ENCODE measurements at places on chromosomes 13 and 19. TPM values are rescaled to one million over a fixed set of nuclear protein-coding genes. Genes with fewer than 3 reads are reported as not detected.
A peak's percentile ranks its signal among the peaks of the same experiment; 100 is the strongest.

Gene SIGLEC7
- not detected for total RNA-seq

- peaks cover 12% of the 10 kb centered on the region for H3K4me1 ChIP-seq
- no peak overlapping the region for H3K27ac ChIP-seq
- no peaks in the 10 kb centered on the region for H3K36me3 ChIP-seq
- DNase-seq = peak; percentile 16
- H3K27me3 ChIP-seq = peaks cover 44% of the 10 kb centered on the region
Measured at GRCh38 chr19:7366701-7367420, 18.1 kb downstream of the ARHGEF18 start.

GRCh38 chr19:41784312-41784711, 12.1 kb upstream of the CEACAM3 start:
- peaks cover 40% of the 10 kb centered on the region for H3K27me3 ChIP-seq
- no peak overlapping the region for H3K4me3 ChIP-seq
- no peaks in the 10 kb centered on the region for H3K4me1 ChIP-seq
- no peak for DNase-seq

Gene SIGLEC12
- not detected for total RNA-seq

Gene ZNF180
- 6.6 TPM for total RNA-seq

Gene CEACAM20
- not detected for total RNA-seq

- H3K4me1 ChIP-seq = peaks cover 10% of the 10 kb centered on the region
- peak overlapping the region; percentile 85 for H3K4me3 ChIP-seq
- DNase-seq = peak; percentile 35
Measured at GRCh38 chr13:51814825-51815650, 11.1 kb upstream of the DHRS12 start.

DNA sequence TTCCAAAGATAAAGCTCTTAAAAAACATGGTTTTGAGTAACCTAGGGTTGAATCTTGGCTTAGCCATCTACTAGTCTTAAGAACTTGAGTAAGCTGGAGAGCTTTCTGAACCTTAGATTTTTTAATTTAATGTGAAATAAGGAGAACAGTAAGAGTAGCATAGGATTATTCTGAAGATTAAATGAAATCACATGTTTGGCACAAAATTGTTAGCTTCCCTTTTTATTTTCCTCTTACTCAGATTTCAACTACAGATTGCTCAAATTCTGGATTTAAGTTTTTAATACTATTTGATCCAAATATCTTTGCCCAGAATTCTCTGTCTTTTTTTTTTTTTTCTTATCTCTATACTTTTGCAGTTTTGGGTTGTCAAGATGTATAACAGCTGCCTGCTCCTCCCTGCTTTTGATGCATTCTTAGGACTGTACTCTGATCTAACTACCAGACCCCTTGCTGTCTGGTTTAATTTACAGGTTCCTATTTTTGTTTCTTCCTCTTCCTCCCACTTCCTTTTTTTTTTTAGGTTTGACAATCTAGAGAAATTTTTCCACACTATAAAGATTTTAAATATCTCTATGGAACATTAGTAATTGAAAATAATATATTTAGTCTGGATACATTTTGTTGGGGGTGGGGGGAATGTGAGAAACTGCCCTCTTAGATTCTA, 12.3 kb downstream of the POMP start:
- no peak for DNase-seq
- H3K4me3 ChIP-seq = no peak overlapping the region
- no peaks in the 10 kb centered on the region for H3K4me1 ChIP-seq
- H3K27ac ChIP-seq = no peak overlapping the region

- peak overlapping the region; percentile 82 for H3K4me3 ChIP-seq
- peak overlapping the region; percentile 97 for H3K27ac ChIP-seq
- H3K36me3 ChIP-seq = no peaks in the 10 kb centered on the region
- peaks cover 31% of the 10 kb centered on the region for H3K4me1 ChIP-seq
- no peaks in the 10 kb centered on the region for H3K27me3 ChIP-seq
Measured at GRCh38 chr13:59458908-59459579, 704.7 kb downstream of the DIAPH3 start.

Gene ZNF471
- 2.3 TPM for total RNA-seq

DNA sequence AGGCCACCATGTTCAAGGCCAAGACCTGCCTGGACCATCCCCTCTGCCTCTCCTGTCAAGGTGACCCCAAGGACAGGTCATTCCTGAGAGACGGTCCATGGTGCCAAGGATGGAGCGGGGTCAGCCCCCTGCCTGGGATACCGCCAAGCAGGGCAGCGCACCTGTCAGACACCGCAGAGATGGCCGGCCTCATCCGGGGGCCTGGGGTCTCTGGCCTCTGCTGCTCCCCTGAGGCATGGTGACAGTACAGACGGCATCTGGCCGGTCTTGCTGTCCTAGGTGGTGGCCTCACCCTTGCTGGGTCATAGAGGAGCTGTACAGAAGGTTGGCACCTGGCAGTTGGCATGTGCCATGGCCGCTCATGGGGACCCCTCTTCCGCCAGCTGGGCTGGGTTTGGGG, 11.1 kb downstream of the DDA1 start:
- H3K36me3 ChIP-seq = peaks cover 13% of the 10 kb centered on the region
- H3K27me3 ChIP-seq = peaks cover 2% of the 10 kb centered on the region
- peaks cover 9% of the 10 kb centered on the region for H3K4me1 ChIP-seq
- H3K27ac ChIP-seq = no peak overlapping the region
- no peak for DNase-seq

GRCh38 chr13:111474136-111475002, 153.9 kb downstream of the TEX29 start:
- no peak overlapping the region for H3K4me3 ChIP-seq
- no peak overlapping the region for H3K27ac ChIP-seq
- peaks cover 14% of the 10 kb centered on the region for H3K27me3 ChIP-seq
- DNase-seq = peak; percentile 53
- no peaks in the 10 kb centered on the region for H3K36me3 ChIP-seq
- H3K4me1 ChIP-seq = no peaks in the 10 kb centered on the region

DNA sequence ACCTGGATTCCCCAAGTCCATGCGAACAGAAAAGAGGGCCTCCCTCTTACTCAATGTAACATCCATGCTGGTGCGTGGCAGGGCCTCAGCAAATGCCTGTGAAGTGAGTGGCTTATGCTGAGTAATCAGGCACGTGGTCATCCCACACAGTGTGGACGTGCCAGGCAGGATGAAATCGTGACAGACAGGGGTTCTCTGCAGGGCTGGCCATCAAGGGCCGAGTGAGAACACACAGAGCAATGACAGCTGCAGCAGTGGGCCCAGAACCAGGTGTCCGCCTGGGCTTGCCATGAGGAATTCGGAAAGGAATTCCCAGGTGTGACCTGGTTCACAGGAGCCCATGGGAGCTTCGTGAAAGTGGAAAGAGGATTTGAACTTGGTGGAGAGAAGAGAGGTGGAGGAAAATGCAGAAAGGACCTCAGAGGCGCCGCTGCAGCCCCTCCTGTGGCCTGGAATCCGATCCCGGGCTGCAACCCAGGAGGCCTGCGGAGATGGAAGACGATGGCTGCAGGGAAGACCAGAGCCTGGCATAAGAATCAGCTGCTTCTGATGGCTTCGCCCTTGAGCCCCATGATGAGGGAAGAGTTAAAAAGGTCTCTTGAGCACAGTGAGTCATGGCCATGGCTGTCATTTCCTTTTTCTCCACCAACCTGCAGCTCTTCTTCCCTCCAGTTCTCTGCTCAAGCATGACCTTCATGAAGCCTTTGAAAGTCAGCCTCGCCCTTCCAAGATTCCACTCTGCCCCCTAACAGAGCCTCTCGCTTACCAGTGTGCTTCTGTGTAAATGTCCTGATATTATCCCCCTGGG, 34.6 kb upstream of the SOX1 start:
- H3K4me1 ChIP-seq = peaks cover 11% of the 10 kb centered on the region
- H3K27ac ChIP-seq = peak overlapping the region; percentile 43
- no peak overlapping the region for H3K4me3 ChIP-seq
- no peaks in the 10 kb centered on the region for H3K27me3 ChIP-seq
- peak; percentile 25 for DNase-seq
- H3K36me3 ChIP-seq = peaks cover 14% of the 10 kb centered on the region

DNA sequence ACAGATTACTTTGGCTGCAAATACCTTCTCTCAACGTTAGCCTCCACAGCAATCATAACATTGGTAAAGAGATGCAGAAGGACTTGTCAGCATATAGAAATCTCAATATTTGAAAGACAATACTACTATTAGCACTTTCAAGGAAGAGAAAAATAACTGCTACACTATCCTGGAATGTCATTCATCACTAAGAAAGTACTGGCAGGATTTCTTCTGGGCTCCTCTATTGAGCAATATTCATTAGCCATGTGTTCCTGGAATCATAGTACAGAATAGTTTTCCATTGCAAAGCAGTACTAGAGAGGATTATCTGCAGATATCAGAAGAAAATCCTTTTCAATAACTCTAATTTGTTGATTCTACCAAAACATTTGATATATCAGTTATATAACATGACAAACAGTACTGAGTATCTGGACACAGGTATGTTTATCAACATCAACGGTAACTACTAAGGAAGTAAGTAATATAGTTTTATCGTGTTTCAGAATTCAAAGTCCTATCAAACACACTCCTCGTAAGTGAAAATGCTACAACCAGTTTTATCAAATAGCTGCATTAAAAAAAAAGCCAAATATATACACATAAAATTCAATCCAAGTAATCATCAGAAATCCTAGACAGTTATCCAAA, 27.3 kb downstream of the INTS6 start:
- H3K36me3 ChIP-seq = peaks cover 27% of the 10 kb centered on the region
- H3K27me3 ChIP-seq = no peaks in the 10 kb centered on the region
- peak; percentile 42 for DNase-seq
- H3K4me1 ChIP-seq = peaks cover 56% of the 10 kb centered on the region
- H3K27ac ChIP-seq = no peak overlapping the region

DNA sequence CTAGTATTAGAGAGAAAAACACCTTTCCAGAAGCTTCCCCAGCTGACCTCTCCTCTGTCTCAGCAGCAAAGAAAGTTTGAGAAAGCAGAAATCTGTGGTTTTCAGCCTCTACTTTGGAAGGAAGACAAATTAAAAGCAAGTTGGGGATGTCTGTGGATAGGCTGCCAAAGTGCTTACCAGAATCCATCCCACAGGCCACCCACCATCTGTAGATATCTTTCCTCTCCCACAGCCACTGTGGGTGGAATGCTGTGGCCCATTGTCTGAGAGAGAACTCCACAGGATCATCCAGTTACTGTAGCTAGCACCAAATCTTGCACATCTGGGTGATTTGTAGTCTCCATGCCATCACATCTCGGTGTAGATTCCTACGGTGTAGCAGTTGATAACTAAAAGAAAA, 133.5 kb downstream of the DNAJC15 start:
- H3K36me3 ChIP-seq = no peaks in the 10 kb centered on the region
- no peak for DNase-seq
- no peaks in the 10 kb centered on the region for H3K27me3 ChIP-seq
- no peak overlapping the region for H3K27ac ChIP-seq
- peaks cover 58% of the 10 kb centered on the region for H3K4me1 ChIP-seq
- H3K4me3 ChIP-seq = no peak overlapping the region

GRCh38 chr19:2139385-2140137, 11.8 kb downstream of the AP3D1 start:
- no peak overlapping the region for H3K4me3 ChIP-seq
- peaks cover 9% of the 10 kb centered on the region for H3K36me3 ChIP-seq
- no peak for DNase-seq
- H3K4me1 ChIP-seq = no peaks in the 10 kb centered on the region
- H3K27me3 ChIP-seq = peaks cover 2% of the 10 kb centered on the region

DNA sequence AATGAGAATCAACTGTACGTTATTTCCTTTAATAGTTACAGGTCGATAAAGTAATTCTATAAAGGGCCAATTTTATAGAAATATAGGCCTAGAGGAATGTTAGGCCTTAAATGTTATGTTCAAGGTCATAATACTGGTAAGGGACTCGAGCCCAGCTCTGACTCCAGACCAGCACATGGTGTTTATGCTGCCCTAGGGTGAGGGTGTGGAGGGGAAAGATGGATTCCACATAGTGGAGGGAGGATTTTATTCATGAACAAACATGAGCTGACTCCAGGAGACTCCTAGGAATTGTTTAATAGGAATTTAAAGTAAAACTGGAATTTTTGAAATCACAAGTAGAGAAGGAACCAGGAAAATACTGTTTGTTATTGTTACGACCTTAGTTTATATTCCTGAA, 139.9 kb downstream of the LACC1 start:
- H3K27me3 ChIP-seq = peaks cover 17% of the 10 kb centered on the region
- no peak overlapping the region for H3K27ac ChIP-seq
- H3K4me3 ChIP-seq = no peak overlapping the region
- H3K4me1 ChIP-seq = no peaks in the 10 kb centered on the region
- H3K36me3 ChIP-seq = no peaks in the 10 kb centered on the region

GRCh38 chr19:40921005-40921897, 39.2 kb upstream of the CYP2A7 start:
- peaks cover 19% of the 10 kb centered on the region for H3K27me3 ChIP-seq
- peak overlapping the region; percentile 16 for H3K27ac ChIP-seq
- peaks cover 10% of the 10 kb centered on the region for H3K4me1 ChIP-seq
- DNase-seq = peak; percentile 19

DNA sequence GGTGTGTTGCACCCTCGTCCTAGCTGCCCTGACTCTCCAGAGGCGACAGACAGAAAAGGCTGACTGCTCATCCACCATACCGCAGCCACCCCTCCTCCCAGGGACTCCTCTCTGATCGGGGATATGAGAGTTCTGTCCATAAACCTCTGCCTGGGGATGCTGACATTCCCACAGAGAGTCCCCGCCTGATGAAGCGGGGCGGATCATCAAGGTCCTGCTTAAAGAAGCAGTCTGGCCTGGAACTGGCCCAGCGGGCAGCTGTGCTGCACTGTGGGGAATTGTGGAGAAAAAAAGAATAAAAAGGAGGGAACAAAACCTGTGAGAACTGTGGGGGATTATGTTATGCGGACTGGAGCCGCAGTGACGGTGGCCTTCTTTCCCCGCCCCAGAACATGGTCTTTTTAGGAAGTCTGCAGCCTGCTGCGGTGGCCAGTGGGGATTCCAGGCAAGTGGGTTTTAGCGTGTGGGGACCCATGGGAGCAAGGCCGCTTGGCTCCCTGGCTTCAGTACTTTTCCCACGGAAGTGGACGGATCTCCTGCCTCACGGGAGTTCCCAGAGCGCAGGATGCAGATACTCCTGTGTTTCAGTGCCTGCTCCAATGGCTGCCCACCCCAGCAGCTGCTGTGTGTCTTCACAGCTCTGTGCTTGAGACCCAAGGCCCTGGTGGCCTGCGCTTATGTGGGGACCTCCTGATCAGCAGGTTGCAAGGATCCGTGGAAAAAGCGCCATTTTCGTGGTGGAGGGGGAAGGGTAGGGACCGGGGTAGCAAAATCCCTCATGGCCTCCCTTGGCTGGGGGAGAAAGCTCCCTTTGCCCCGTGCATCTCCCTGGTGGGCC, 1456.2 kb upstream of the SLC10A2 start:
- peaks cover 5% of the 10 kb centered on the region for H3K36me3 ChIP-seq
- H3K4me1 ChIP-seq = no peaks in the 10 kb centered on the region
- H3K27me3 ChIP-seq = no peaks in the 10 kb centered on the region
- no peak for DNase-seq

GRCh38 chr13:39210961-39211534, 172.8 kb downstream of the NHLRC3 start:
- peaks cover 9% of the 10 kb centered on the region for H3K4me1 ChIP-seq
- no peaks in the 10 kb centered on the region for H3K36me3 ChIP-seq

DNA sequence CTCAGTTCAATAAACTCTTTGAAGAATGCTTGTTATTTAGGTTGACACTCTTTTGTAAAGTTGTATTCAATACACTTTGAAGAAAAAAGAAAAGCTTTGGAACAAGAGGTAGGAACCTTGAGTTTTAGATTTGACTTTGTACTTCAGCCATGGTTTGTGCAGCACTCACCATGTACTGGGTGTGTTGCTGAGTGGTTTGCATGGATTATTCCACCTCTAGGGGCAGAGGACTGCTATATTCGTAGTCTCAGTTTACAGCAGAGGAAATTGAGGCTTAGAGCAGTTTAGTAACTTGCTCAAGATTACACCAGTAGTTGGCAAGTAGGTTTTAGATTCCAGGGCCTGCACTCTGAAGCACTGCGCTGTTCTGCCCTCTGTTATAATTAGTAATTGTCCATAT, 68.8 kb downstream of the DNAJC3 start:
- peaks cover 6% of the 10 kb centered on the region for H3K4me1 ChIP-seq
- H3K4me3 ChIP-seq = no peak overlapping the region
- no peak overlapping the region for H3K27ac ChIP-seq
- H3K27me3 ChIP-seq = no peaks in the 10 kb centered on the region
- peaks cover 4% of the 10 kb centered on the region for H3K36me3 ChIP-seq
